ENCODE measurements at places on chromosomes 16 and 17.

DNA sequence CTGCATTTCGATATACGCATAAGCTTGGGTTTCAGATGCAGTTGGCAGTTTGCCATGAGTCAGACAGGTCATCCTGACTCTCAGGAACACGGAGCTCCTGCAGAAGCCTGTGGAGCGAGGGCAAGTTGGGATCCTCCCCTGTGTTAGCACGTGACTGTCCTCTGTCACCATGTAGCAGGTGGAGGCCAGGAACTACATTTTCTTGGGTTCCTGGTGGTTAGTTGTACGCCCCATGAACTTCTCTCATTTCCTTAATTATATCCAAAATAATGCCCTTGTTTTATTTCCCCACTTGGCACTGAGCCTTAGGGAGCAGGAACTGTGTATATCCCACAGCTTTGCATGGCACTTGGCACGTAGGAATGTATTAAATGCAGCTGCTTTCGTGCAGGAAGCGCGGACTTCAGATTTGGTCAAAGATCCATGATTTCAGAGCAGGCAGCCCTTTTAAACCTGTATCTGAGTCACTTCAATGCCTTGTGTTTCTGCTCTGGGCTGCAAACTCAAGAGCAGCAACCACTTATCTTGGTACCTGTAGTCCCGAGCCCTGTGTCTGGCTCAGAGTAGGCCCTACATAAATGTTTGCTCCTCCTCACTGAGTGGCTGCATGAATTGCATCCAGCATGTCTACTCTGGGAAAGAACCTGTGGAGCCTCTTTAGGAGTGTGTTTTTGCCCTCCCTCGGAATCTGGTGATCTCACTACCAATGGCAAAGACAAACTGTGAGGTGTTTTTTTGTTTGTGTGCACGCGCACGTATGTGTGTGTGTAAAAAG, 428.4 kb downstream of the MAF start:
- DNase-seq = no peak

DNA sequence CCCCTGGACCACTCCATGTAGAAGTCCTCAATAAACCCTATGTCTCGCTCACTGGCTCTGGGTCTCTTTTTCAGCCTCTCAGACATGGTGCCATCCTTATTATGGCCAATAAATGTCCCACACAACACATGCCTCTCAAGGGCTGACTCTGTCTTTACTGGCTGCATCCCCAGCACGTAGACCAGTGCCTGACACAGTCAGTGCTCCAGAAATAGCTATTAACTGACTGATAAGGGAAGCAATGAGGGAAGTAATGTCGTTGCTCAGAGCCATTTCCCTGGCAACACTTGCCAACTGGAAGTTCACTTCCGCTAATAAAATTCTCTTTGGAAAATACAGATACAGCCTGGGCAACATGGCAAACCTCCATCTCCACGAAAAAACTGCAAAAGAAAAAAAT, 19.1 kb upstream of the APOH start:
- DNase-seq = no peak

GRCh38 chr16:48106446-48106845, 49.3 kb downstream of the ABCC12 start:
- no peak for DNase-seq

DNA sequence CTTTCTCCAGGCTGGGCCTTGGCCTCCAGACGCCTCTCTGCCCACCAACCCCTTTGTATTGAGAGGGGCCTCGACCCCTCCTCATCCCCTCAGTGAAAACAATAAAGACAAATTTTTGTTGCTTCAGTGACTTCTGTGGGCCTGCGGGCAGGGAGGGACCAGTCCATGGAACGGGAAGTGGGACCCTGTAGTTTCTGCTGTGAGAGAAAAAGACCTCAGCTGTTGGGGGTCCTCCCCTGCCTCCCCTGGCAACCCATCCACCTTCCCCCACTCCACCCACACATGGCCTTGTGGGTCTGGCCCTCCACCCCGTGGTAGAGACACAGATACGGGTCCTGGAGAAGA, 3.5 kb downstream of the PPY start:
- no peak for DNase-seq

- no peak for DNase-seq
Measured at GRCh38 chr16:30725418-30725792, 22.8 kb upstream of the PHKG2 start.

- DNase-seq = no peak
Measured at GRCh38 chr17:16442594-16443510, 27.5 kb downstream of the TRPV2 start.

- peak; percentile 95 for DNase-seq
Measured at GRCh38 chr16:30534368-30535105, at the start of gene ZNF747. Gene ZNF747, minus strand, starts transcription at chr16:30534858. Its CDS starts 179 bp downstream, at chr16:30534679.

DNA sequence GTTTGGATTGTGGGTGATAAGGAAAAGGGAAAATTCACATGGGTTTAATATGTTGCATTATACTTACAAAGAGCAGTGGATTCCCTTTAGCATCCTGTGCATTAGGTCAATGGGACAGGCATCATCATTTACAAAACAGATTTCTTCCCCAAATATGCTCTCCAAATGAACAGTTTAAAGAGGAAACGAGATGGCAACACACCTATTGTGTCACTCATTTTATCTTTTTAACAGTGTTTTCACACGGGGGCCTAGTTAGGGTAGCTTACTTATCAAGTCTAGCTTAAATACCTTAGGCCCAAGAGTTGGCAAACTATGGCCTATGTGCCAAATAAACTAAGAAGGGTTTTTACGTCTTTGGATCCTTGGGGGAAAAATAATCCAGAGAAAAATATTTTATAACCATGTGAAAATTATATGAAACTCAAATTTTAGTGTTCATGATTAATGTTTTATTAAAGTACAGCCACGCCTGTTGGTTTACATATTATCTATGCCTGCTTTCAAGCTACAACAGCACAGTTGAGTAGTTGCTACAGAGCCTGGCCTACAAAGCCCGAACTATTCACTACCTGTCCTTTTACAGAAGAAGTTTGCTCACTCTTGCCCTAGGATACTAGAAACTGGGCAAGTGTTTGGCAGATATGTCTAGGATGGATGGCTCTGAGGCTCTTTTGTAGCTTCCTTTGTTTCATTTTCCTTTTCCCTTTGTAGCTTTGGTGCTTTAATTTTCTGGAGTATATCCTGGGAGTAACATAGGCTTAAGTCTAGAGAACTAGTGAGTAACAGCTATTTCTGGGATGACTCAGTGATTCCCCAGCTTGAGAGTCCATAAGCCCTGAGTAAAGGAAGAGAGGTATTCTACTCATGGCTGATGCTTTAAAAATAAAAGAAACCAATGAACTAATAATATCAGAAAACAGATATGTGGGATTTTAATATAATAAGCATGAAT, 12.4 kb downstream of the NUP93 start:
- peak; percentile 66 for DNase-seq

GRCh38 chr17:68382582-68383085, 74.7 kb downstream of the WIPI1 start:
- no peak for DNase-seq

DNA sequence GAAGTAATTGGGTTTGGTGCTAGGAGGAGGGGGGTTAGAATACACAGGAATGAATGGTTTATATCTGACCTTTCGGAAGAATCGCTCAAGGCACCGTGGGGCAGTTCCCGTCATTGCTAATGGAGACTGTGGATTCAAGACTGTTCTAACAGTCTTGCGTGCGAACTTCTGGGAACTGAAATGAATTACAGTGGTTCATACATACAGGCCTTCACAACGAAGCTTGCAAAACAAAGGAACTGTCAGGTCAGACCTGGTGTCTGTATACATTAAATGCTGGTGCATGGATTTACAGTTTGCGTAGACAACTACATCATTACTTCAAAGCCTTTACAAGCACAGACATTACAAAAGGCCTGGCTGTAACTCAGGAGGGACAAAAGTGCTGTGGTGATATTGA, 983.9 kb downstream of the CDH11 start:
- DNase-seq = no peak

All from umbilical cord (tissue), 2 donors.